ENCODE measurements at places on chromosomes 5 and 9. TPM values are rescaled to one million over a fixed set of nuclear protein-coding genes. Genes with fewer than 3 reads are reported as not detected.

LVRN gene
- total RNA-seq, result 0.06 TPM

FBXL7 gene
- total RNA-seq, result 1.5 TPM

PCDHA13 gene
- not detected for total RNA-seq

WHRN gene
- 6.9 TPM for total RNA-seq

HINT2 gene
- total RNA-seq, result 99.5 TPM

SLC6A7 gene
- total RNA-seq, result 0.02 TPM

PDZD2 gene
- total RNA-seq, result 0.10 TPM

FOXI1 gene
- not detected for total RNA-seq

IFNK gene
- not detected for total RNA-seq

ARHGEF39 gene
- total RNA-seq, result 19.3 TPM

NIPAL4 gene
- 11.7 TPM for total RNA-seq

PCDHGA4 gene
- total RNA-seq, result 0.16 TPM

TXNDC8 gene
- not detected for total RNA-seq

HAVCR1 gene
- 37.2 TPM for total RNA-seq

LIFR gene
- total RNA-seq, result 6.5 TPM

PCDHB4 gene
- 0.06 TPM for total RNA-seq

TMOD1 gene
- 2.9 TPM for total RNA-seq

SPATA31D4 gene
- not detected for total RNA-seq

CATSPER3 gene
- total RNA-seq, result 0.40 TPM

FCN2 gene
- total RNA-seq, result not detected

TAF11L9 gene
- not detected for total RNA-seq

SPATA6L gene
- 2.4 TPM for total RNA-seq

ZNF366 gene
- not detected for total RNA-seq

ZNF883 gene
- total RNA-seq, result 0.91 TPM

QRFP gene
- not detected for total RNA-seq

CARTPT gene
- total RNA-seq, result not detected

PTGES gene
- 139 TPM for total RNA-seq

SPINK9 gene
- total RNA-seq, result not detected

UNC13B gene
- 10.0 TPM for total RNA-seq

CFAP90 gene
- 0.59 TPM for total RNA-seq
